ENCODE measurements at places on chromosomes 6 and 20.

DNA sequence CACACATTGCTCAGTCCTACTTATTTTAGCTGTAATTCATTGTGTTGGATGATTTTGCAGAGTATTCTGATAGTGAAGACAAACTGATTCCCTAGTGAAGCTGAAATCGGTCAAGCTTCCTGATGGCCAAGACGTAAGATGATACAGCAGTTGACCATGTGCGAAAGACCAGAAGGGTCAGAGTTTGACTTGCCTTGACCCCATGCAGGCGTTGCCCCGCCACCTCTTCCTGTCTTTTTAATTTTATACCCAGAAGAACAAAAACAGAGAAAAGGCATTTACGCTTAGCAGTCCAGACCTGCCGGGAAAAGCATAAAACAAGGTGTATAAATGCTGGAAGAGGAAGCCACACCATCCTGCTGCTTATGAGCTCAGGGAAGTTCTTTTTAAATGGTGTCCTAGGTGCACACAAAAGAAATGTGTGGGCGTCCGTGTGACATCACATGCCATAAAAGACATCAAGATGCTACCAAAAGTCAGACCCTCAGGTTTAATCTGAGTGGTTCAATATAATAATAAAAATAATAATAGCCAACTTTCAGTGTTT is 32.2 kb downstream of the TSHZ2 start:
- DNase-seq: no peak

GRCh38 chr6:53119772-53120409 is 28.8 kb downstream of the GCM1 start:
- DNase-seq: no peak

- no peak for DNase-seq
These were observed 144.7 kb downstream of the SCML4 start for GRCh38 chr6:107679457-107679856.

DNA sequence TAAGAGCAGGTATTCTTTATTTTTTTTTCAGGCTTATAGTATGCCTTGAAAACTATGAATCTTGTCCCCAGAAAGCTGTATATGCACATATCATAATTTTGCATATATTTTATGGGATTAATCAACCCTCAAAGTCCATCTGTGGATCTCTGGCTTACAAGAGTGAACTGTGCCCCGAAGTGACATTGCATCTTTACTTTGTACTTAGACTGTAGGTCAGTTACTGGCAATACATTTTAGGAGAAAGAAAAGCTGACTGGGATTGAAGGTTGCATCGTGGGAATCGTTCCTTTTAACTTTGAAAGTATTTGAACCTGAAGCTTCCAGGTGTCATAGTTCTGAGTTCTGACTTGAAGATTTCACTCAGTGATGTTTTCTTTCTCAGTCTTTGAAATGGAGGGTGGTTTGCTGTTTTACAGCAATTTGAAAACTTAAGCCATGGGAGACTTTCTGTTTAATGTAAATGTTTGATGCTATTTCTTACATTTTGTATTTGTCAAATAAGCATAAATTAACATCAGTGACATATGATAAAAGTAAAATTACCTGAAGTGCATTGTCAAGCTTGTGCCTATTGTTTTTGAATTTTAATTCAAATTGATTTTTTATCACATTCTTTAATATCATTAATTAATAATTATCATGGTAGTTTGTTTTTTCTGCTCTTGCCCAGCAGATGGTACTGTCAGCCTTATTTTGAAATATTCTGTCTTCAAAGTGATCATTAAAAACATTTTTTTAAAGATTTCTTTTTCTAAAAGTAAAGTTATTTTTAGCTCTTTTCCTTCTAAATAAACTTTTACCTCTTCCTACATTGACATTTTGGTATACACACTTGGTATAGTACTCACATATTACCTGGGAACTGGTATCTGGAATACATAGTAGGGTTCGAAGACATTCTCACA is 29.0 kb downstream of the L3MBTL3 start:
- no peak for DNase-seq

DNA sequence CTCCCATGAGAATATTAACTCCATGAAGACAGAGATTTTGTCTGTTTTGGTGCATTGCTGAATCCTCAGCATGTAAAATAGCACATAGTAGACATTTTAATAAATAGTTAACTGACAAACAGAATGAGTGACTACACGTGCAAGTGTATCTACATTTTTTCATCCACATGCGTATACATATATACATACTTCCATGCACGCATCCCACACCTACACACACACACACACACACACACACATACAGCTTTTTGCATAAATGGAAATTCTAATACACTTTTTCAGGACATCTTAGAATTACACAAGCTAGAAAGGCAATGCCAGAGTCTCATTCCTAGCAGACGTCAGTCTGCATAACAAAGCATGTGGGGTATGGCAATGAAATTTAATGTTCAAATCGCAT is 139.7 kb upstream of the LRFN2 start:
- DNase-seq: no peak

GRCh38 chr6:38944655-38945279 is 103.8 kb upstream of the GLP1R start:
- no peak for DNase-seq

Data from right atrium auricular region (tissue), 2 donors.